ENCODE measurements at places on chromosomes 12 and 14. TPM values are rescaled to one million over a fixed set of nuclear protein-coding genes. Genes with fewer than 3 reads are reported as not detected.

The RGS6 gene
- polyA plus RNA-seq: 0.79 TPM

The PRPH gene
- polyA plus RNA-seq: 0.46 TPM

The ACSS3 gene
- 0.46 TPM for polyA plus RNA-seq

The SLC15A4 gene
- 14.0 TPM for polyA plus RNA-seq

The PCED1B gene
- polyA plus RNA-seq: 1.8 TPM

Measured in sigmoid colon (tissue), 7 donors.